ENCODE measurements at places on chromosomes 5 and 9. TPM values are rescaled to one million over a fixed set of nuclear protein-coding genes. Genes with fewer than 3 reads are reported as not detected.

The ORM2 gene
- total RNA-seq, result not detected

The SLC34A1 gene
- not detected for total RNA-seq

DNA sequence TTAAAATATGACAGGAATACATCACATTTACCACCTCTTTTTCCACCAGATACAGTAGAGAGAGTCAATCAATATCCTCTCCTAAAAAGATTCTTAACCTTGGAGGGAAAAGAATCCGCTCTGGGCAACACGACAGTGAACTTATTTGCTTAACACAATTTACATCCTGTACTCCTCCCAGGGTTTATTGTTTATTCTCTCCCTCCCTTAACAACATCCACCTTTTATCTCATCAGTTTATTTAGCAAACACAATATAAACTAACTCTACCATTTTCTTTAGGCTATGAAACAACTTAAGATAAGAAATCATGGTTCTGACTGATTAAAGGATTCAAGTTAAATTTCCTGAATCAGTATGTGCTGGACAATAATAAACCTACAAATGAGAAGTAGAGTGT, 50.9 kb downstream of the CERT1 start:
- no peak for DNase-seq

GRCh38 chr9:91001146-91001611, 199.6 kb downstream of the SYK start:
- DNase-seq, result peak; percentile 36

- no peak for DNase-seq
These were observed 22.6 kb downstream of the PTGS1 start for GRCh38 chr9:122393284-122393983.

- peak; percentile 98 for DNase-seq
These were observed 55.1 kb downstream of the NUP214 start for GRCh38 chr9:131180454-131180853.

DNA sequence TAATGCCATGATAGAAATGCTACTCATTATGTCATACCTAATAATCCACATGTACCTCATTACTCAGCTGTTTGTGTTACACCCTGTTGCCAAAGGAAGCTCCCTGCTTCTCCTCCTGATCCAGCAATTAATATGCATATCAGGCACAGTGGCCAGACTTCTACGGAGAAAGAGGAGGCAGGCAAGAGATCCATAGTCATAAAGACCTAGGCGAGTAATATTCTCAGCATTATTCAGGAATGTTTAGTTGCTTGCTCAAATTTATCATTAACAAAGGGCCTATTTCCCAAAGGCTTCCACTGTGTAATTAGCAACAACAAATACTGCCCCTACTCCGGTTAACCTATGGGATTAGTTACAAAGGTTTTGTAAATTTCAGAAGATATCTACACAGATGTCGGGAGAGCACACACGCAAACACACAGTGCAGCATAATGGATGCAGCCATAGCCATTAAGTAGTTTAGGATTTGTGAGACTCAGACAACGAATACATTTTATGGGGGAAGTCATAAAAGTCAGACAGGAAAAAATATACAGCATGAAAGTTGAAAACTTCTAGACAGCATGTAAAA, 192.6 kb downstream of the EFNA5 start:
- no peak for DNase-seq

DNA sequence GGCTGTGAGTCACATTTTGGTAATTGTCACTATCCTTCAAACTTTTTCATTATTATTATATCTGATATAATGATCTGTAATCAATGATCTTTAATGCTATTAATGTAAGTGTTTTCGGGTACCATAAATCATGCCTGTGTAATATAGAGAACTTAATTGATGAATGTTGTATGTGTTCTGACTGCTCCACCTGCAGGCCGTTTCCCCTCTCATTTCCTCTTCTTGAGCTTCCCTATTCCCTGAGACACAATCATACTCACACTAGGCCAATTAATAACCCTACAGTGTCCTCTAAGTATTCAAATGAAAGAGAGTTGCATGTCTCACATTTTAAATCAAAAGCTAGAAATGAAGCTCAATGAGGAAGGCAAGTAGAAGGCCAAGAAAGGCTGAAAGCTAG, 420.9 kb upstream of the SGCD start:
- DNase-seq, result no peak

DNA sequence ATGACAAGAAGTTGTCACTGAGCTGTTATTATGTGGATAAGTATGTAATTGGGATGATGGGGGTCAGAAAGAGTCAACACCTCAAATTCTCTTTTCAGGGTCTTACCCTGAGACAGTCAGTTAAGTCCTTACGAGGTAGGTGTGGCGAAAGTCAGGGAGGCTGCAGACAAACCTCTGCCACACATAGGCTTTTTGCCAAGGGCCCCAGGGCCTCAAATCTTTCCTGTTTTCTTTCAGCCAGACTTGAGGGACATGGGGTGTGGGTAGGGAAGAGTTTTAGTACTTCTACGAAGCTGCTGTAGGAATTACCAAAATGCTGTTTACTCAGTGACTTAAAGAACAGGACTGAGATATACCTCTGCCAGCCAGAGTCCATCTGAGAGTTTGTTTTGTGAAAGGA, 13.8 kb downstream of the OR2S2 start:
- no peak for DNase-seq

- DNase-seq, result no peak
These were observed 69.3 kb upstream of the TMEM252 start for GRCh38 chr9:68609901-68610415.

All from astrocyte (in vitro differentiated cells and primary cell).